ENCODE measurements at places on chromosomes 7 and 10.

DNA sequence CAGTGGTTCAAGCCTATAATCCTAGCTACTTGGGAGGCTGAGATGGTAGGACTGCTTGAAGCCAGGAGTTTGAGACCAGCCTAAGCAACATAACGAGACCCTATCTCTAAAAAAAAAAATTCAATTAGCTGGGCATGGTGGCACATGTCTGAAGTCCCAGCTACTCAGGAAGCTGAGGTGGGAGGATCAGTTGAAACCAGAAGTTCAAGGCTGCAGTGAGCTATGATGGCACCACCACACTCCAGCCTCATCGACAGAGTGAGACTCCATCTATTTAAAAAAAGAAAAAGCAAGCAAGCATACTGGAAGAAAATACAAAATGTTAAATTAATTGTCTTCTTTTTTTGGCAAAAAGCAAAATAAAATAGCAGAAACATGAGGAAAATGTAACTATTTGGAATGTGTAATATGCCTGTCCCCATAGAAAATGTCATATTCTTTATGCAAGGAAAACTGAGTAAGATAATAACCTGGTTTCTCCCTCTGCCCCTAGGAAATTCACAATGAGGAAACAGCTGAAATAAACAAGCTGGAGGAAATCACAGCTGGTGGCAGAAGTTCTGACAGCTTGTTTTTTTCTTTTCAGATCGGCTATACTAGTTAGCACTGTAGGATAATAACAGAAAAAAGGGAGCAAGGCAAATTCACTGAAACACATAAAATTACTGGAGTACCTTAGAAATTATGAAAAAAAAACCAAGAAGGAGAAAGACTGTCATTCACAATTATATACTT, 48.5 kb downstream of the HERPUD2 start:
- DNase-seq, result no peak

DNA sequence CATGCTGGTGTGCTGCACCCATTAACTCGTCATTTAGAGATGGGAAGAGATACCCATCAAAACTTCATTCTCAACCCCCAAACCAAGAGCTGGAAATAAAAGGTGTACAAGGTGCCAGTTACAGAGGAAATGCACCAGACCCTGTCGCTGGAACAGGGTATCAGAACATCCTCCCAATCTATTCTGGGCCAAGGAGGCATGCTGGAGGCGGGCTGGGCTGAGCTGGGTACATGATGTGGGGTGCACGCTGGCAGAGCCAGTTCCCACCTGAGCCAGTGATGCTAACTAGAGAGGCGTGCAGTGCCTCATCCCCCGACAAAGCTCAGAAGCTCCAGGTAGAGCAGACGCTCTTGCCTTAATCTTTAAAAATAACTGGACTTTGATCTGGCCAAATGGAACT, 70.1 kb downstream of the NPSR1 start:
- DNase-seq, result no peak

DNA sequence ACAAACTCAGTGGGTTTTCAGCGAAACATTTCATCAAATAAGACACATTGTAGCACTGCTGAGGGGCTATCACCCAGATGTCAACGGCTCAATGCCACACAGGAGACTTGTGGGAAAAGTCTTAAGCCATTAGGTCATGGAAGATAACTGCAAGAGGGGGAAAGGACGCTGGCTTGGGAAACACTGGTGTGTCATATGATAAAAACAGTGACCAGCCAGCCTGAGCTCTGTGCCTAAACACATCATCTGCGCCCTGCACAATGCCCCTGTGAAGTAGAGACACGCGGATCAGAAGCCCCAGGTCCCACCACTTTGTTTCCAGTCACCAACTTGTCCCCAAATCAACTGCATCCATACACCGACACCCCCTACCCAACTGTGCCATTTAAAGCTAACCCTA, 116.7 kb downstream of the TNS3 start:
- no peak for DNase-seq

GRCh38 chr10:43222210-43222720, 44.6 kb downstream of the RASGEF1A start:
- DNase-seq, result no peak

DNA sequence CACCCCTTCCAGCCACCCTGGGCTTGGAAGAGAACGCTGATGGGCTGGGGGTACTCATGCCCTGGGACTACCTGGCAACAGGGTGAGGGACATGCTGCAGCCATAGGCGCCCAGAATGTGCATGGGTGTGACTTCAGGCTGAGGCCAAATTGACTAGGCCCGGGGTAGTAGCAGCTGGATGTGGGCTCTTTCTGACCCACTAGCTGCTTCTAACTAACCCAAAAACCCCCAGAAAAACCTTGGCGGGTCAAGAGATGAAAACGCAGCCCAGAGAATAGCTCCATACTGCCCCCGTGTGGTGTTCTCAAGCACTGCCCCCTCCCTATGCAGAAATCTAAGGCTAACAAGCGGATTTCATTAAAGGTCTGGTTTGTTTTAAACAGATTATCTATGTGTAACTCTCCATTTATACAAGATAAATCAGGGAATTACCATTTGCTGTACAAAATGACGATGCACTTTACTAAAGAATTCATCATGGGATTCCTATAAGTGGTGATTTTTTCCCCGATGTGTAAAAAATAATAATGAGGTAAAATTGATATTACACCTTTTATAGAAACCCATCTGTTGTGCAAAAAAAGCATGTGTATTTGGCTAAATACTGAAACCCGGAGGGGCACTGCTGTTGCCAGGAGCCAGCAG, 4.2 kb downstream of the SMARCD3 start:
- DNase-seq, result peak; percentile 79

DNA sequence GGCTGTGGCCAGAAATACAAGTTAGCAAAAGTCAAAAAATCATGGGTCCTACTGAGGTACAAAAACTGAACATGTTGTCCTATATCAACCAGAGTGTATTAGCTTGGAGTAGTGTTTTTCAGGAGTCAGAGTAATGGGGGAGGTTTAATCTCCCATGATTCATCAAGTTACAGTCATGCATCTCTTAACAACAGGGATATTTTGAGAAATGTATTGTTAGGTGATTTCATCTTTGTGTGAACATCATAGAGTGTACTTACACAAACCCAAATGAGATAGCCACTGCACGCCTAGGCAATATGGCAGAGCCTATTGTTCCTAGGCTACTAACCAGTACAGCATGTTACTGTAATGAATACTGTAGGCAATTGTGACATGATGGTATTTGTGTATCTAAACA, 14.9 kb upstream of the TES start:
- no peak for DNase-seq

DNA sequence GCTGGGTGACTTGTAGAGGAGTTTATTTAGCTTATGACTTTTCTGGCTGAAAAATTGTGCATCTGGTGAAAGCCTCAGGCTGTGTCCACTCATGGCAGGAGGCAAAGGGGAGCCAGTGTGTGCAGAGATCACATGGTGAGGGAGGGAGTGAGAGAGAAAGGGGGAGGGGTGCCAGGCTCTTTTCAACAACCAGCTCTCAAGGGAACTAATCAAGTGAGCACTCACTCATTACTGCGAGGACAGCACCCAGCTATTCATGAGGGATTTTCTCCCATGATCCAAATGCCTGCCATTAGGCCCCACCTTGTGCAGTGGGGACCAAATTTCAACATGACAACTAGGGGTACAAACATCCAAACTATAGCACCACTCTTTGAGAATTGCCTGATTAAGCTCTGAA, 590.2 kb downstream of the MAGI2 start:
- no peak for DNase-seq

- no peak for DNase-seq
Observed at GRCh38 chr10:14773551-14774213, 1.0 kb downstream of the FAM107B start.

- DNase-seq, result no peak
Observed at GRCh38 chr10:60073397-60073780, 167.0 kb upstream of the CCDC6 start.

DNA sequence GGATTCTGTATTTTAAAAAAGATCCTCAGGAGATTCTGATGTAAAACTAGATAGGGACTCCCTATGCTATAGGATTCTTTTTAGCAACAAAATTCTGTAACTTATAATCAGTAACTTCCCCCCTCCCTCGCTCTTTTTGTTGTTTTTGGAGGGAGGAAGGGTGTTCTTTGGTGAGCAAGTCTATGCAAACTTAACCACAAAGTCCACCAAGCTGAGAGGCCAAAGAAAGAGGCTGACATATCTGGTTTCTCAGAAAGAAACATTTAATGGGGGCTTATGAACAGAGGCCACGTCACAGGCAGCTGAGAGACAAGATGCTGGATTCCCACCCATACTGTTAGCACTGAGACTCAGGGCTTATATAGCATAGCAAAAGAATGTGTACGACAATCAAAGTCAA, 14.3 kb upstream of the ABCB5 start:
- no peak for DNase-seq

DNA sequence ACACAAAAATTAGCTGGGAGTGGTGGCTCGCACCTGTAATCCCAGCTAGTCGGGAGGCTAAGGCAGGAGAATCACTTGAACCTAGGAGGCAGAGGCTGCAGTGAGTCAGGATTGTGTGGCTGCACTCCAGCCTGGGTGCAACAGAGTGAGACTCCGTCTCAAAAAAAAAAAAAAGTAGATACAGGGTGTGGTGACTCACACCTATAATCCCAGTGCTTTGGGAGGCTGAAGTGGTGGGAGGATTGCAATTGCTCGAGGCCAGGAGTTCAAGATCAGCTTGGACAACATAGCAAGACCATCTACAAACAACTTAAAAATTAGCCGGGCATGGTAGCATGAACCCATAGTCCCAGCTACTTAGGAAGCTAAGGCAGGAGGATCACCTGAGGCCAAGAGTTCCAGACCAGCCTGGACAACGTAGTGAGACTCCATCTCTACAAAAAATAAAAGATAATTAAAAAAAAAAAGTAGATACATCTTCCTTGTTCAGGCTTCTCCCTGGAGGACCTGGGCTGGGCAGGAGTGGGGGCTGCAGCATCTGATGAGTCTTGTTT, 2.0 kb downstream of the MOSPD3 start:
- no peak for DNase-seq

- DNase-seq, result no peak
Observed at GRCh38 chr10:48813291-48813690, 126.3 kb downstream of the LRRC18 start.

DNA sequence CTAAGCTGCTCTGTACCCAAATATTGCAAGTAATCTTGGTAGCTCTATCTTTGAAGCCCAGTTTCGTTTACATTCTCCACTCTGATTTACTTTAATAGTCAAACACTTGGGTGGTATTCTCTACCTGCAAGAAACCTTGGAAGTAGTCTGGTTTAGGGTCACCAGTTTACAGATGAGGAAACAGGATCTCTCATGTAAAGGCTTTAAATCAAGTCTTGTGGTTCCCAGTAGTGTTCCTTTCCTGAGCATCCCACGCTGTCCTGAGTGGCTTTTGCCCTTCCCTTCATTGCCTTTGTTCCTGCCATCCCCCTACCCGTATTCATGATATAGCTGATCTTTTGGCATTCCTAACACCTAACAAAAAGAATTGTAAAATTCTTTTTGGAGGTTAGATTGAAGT, 20.3 kb downstream of the EXOC4 start:
- DNase-seq, result no peak

DNA sequence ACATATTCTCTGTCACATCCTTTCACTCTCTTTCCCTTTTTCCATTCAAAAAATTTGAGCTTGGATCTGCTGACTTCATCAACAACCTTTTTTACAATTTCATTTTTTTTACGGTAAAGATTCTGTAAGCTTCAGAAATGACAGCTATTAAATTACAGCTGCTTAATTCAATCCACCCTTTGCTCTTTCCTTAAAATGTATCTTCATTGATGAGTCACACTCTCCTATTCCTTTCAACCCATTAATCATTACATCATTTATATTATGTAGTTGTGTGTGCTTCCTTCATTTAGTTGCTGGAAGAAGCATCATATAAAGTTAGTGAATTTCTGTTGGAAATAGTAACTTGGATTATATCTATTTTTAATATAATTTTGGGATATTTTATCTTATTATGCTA, 67.1 kb upstream of the MAGI2 start:
- no peak for DNase-seq

DNA sequence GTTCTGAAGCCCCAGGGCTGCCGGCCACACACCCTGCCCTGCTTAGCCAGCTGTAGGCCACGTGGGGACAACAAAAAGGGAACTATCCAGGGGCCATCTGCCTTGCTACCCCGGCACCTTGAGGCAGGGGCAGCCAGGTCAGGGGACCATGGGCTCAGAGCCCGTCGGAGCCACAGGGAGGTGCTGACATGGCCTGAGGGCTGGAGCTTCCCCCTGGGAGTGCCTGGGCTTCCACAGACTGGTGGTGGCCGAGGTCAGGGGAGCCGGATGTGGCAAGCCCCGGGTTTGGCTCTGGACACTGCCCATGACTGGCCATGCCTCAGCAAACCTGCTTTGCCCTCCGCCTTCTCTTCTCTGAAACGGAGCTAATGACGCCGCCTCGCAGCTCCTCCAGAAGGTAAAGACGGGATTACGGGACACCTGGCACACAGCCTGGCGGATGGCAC, 178.5 kb downstream of the EBF3 start:
- DNase-seq, result no peak

DNA sequence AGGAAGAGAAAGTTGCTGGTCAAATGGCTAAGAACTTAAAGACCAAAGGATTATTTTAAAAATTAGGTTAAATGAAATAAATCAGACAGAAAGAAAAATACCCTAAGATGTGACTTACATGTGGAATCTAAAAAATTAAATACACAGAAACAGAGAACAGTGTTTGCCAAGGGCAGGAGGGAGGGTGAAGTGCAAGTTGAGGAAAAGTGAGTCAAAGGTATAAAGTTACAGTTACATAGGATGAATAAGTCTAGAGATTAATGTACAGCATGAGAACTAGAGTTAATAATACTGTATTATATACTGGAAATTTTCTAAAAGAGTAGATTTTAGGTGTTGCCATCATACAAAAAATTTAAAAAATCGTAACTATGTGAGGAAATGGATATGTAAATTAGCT, 146.3 kb downstream of the MDFIC start:
- no peak for DNase-seq

GRCh38 chr7:26083113-26083512, 68.9 kb upstream of the NFE2L3 start:
- DNase-seq, result no peak
